Cardiac atrium fibroblast (primary cell): ENCODE measurements at places on chromosomes 2 and 18. TPM values are rescaled to one million over a fixed set of nuclear protein-coding genes. Genes with fewer than 3 reads are reported as not detected.

RAB10 gene
- 94.6 and 105 TPM in 2 replicates for total RNA-seq

KIF1A gene
- total RNA-seq, result not detected in 2 replicates

ACKR3 gene
- 6.9 and 13.3 TPM in 2 replicates for total RNA-seq

TNFAIP6 gene
- 30.7 and 49.1 TPM in 2 replicates for total RNA-seq

ARHGEF4 gene
- total RNA-seq, result 2.1 and 4.9 TPM in 2 replicates

FLACC1 gene
- total RNA-seq, result 1.4 TPM in 1 of 2 replicates, not detected in the other
